ENCODE measurements at places on chromosomes 5 and 9.

- DNase-seq, result no peak
Observed at GRCh38 chr5:143713047-143714003, 98.6 kb upstream of the HMHB1 start.

DNA sequence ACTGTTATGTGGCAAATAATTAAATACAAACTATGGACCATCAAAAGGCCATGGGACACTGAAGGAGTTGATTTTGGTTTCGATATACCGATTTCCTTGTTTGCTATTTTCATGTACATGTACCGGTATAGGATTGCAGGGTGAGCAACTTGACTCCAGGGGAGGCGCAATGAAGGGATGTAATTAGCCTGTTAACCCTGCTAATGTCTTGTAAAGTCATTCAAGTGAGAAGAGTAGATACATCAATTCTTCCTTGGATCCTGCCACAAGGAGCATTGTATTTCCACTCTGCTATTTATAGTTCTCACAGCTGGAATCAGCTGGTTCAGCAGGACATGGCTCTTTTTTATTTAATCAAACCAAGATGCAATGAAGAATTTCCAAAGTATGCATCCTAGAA, 102.0 kb downstream of the STK32A start:
- DNase-seq, result no peak

DNA sequence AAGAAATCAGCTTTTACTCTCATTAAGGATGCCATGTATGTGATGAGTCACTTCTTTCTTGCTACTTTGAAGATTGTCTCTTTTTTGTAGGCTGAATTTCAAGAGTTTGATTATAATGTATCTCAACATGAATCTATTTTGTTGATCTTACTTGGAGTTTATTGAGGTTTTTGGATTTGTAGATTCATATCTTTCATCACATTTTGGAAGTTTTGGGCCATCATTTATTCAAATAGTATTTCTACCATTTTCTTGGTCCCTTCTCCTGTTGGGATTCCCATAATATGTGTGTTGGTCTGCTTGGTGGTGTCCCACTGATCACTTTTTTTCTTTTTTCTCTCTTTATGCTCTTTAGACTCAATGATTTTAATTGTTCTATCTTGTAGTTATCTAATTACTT, 116.3 kb downstream of the CNTLN start:
- no peak for DNase-seq

DNA sequence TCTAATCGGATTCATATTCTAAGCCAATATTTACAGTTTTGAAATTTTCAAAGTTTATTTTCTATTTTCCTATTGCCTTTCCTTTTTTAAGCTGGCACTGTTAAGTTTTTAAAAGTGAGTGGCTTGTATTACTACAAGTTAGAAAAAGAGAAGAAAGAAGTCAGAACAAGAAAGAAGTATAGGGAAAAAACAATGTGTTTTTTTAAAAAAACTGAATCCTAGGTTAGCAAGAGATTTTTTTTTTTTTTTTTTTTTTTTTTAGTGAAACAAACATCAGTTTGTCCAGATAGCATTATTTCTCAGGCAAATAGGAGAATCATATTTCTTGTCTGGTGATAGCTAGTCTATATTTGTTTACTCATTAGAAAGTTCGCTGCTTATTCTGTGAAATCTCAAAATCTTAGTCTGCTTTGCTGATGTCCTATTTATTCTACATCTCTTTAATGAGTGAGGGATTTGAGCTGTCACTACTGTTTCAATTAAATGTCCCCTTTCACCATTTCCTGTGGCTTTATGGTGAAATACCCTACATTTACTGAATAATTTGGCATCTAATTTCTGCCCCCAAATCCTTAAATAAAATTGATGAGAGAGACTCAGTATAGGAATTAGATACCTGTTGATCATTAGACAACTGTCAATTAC, 19.1 kb upstream of the LMNB1 start:
- no peak for DNase-seq

GRCh38 chr5:16819522-16820167, 116.4 kb downstream of the MYO10 start:
- no peak for DNase-seq

DNA sequence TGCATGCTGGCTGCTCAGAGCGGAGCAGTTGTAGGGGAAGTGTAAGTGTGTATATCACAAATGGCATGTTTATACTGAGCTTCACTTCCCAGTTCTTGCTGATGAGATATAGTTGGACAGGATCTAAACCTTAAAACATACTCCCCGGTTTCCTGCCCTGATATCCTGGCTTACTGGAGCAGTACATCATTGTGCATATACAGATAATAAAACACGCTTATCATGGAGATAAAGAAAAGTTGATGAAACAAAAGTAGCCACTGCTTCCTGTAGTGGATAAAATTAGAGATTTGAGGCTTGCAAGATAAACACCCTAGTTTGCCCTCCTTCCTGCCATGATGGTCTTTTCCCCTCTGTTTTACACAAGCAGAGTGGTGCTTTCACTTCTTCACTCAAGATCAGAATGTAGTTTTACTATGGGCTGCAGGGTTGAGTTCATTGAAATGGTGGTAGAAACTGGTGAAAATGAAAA, 15.0 kb downstream of the NPR3 start:
- DNase-seq, result no peak

DNA sequence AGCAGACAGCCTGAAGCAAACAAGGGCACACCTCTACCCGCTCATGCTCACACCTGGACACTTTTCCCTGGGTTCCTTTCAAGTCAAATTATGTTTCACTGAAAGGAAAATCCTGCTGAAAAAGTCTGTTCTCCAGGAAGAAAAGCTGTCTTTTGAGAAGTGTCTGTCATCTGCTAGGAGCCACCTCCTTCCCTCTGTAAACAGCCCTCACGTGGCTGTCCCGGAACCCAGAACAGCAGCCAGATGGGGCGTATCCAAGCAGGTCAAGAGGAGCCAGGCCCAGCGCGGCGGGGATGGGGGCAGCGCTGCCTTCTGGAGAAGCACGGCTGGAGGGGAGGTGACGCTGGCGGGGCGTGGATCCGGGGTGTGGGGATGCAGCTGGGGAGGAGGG, at the start of gene PNPLA7:
PNPLA7 (minus strand) TSS at position 172 of the 391 bp plus-strand sequence. CDS start 205 bp downstream, outside the sequence.
- DNase-seq, result peak; percentile 49

DNA sequence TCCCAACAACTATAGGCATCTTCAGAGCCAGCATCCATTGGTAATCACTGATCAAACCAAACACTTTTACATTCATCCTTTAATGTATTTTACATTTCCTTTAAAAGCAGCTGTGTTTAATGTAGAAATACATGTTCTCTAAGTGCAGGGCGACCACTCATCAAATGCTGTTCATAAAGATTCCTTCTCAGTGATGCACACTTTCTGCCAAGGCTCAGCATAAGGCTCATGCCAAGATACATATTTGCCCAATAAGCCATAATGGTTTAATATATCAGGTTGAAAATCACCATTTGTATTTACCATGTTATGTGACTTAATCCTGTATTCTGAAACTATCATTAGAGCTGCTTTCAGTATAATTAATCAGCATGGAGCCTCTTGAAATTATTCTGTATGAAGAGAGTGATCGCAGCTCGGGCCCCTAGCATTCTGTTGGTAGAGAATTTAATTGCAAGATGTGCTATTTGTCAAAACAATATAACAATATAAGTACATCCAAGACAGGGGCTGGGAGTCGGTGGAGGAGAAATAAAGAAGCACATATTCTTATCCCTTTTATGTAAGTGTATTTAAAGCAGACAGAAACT, 267.5 kb downstream of the EBF1 start:
- no peak for DNase-seq

- no peak for DNase-seq
Observed at GRCh38 chr5:79151942-79152671, 40.5 kb downstream of the BHMT start.

GRCh38 chr5:86880344-86880743, 262.6 kb downstream of the COX7C start:
- no peak for DNase-seq

- DNase-seq, result no peak
Observed at GRCh38 chr5:78615697-78616096, 32.9 kb downstream of the LHFPL2 start.

DNA sequence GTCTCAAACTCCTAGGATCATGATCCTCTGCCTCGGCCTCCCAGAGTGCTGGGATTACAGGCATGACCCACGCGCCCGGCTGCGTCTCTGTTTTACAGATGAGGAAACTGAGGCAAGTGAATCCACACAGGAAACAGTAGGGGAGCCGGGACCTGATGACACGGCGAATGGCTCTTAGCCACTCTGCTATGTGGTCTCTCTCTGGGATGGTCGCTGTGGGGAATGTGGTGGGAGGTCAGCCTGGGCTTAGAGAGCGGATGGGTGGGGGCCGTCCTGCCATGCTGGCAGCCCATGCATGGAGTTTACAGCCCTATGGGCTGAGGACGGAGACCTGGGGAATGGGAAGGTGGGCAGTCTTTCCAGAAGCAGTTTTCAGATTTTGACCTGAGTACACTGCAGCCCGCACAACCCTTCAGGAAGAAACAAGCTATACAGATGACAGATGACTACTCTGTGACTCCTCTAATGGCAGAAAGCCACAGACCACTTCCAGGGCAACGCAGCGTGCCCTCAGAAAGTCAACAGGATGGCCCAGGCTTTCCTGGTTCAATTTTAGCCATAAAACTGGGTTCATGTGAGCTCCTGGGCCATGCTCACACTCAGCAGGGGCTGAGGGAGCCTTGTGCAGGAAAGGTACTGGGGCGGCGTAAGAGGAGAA, 136.1 kb upstream of the RAPGEF1 start:
- no peak for DNase-seq

- no peak for DNase-seq
Observed at GRCh38 chr5:154351141-154351540, 94.7 kb upstream of the SAP30L start.

- no peak for DNase-seq
Observed at GRCh38 chr9:79237861-79238260, 333.9 kb upstream of the TLE4 start.

GRCh38 chr5:178387061-178387855, 154.7 kb upstream of the PHYKPL start:
- DNase-seq, result no peak

GRCh38 chr9:108078375-108078774, 588.8 kb upstream of the KLF4 start:
- no peak for DNase-seq

DNA sequence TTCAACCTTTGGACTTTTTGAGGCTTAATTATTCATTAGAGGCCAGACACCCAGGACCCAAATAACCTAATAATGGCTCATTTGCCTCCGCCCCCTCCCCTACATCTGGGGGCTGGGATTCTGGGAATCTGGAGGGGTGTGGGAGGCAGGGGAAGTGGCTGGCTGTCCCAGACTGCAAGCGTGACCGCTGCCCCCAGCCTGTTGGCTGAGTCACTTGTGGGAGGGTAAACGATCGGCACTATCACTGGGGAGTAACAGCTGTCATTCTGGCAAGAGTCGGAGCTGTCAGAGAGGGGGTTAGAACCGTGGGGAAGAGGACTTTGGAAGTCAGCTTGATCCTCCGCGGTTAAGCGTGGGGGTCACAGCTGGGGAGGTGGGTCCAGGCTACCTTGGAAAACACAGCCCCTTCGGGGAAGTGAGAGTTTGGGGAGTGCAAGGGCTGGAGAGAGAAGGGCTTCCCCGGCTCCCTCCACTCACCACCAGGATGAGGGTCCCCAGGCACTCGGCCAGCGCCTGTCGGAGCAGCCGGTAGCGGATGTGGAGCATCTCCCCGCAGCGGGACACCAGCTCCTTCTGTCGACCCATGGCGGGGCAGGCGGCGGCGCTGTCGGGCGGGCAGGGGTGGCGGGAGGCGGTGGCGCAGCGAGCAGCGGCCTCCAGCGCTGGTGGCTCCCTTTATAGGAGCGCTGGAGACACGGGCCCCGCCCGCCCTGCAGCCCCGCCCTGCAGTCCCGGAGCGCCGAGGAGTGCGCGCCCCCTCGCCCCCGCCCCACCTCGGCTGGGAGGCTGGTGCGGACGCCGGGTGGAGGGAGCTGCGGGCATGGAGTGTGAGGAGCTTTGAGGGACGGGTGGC, at the start of gene AQP3:
AQP3 (minus strand) TSS at position 648 of the 853 bp plus-strand sequence; CDS start at position 585, 63 bp downstream.
- DNase-seq, result peak; percentile 70

DNA sequence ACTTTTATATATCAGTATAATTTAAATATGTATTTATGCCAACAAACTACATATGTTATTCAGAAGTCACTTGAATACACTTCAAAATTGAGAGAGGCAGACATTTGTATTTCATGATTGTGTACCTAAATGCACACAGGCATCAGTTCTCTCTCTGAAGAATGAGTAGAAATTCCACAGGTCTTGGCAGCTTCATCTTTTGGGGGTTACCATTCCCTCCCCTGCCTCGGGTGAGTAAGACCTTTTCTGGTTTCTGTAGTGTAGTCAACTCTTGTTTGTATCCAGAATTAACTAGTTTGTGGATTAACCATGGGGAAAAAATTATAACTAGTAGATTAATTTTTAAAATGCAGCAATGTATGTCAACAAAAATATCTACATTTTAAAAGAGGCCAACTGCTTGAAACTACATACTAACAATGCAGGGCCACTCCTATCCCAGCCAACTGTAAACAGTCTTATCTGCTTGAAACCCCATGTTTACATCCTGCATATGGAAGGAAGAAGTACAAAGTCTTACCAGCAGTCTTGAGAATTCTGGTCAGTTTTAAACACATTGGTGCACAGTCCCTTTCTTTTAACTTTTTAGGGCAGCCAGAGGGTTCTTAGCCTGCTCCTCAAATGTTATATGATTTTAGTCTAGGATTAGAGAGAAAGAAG, 339.6 kb upstream of the KIF2A start:
- no peak for DNase-seq

GRCh38 chr9:108903420-108904103, 30.4 kb downstream of the ELP1 start:
- DNase-seq, result no peak

DNA sequence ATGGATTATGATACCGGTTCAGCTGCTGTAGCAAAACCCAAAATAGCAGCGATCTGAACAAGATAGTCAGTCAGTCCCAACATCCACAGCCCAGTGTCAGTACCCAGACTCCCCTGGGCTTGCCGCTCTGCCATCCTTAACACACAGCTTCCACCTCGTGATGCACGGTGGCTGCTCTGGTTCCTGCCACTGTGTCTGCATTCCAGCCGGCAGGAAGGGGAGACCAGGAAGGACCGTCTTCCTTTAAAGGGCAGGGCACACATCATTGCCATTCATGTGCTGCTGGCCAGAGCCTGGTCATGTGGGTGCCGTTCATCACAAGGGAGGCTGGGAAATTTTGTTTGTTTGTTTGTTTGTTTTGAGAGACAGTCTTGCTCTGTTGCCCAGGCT, 131.0 kb upstream of the IER5L start:
- DNase-seq, result no peak

- DNase-seq, result no peak
Observed at GRCh38 chr5:72280581-72281069, 39.4 kb downstream of the MRPS27 start.

GRCh38 chr5:95080441-95080840, 204.5 kb downstream of the MCTP1 start:
- no peak for DNase-seq
